ENCODE measurements at places on chromosomes 16 and 17.

DNA sequence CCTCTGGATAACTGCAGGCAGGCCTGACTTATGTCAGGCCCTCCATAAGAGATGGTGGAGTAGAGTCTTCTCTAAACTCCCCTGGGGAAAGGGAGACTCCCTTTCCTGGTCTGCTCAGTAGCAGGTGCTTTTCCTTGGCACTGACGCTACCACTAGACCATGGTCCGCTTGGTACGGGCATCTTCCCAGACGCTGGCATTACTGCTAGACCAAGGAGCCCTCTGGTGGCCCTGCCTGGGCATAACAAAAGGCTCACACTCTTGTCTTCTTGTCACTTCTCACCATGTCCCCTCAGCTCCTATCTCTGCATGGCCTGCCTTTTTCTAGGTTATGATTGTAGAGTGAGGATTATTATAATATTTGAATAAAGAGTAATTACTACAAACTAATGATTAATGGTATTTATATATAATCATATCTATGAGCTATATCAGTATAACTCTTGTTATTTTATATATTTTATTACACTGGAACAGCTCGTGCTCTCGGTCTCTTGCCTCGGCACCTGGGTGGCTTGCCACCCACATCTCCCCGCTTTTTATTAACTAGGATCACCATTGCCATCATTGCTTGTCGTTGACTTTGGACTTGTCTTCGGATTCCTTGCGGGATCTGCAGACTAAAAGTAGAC, 59.8 kb upstream of the ARL4D start:
- peak; percentile 36 for DNase-seq

- no peak for DNase-seq
Measured at GRCh38 chr17:4270736-4271135, 7.0 kb upstream of the ANKFY1 start.

DNA sequence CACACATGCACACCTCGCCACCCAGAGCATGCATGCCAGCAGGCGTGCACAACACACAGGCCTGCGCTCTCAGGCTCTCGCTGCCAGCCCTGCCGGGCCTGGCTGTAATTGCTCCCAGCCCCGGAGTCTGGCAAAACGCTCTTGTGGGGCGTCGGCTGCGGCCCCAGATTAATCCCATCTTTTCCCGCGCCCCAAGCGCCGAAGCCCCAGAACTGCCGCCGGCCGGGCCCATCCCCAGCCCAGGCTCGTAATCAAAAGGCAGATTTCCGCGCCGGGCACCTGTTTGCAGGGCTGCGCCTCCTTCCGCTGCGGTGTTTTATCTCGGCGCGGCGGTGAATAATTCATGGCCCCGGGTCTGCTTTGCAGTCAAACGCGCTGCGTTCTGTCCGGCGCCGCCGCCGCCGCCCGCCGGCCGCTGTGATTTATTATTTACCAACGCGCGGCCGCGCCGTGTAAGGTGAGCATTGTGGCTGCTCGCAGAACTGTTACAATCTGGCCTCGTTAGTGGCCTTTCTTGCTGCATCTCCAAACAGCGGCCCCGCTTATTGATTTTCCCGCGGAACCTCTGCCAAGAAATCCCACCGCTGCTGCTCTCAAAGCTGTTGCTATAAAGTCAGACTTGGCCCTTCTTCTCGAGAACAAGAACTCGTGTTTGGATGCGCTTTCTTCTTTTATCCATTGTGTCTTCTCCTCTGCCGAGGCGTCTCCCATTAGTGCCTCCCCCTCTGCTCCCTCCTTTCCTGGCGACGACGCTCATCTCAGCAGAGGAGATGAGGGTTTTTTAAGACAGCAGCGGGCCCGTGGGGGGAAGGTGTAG, 126.1 kb downstream of the IRX5 start:
- DNase-seq = no peak

GRCh38 chr17:73747221-73748002, 103.2 kb upstream of the SDK2 start:
- DNase-seq = no peak

DNA sequence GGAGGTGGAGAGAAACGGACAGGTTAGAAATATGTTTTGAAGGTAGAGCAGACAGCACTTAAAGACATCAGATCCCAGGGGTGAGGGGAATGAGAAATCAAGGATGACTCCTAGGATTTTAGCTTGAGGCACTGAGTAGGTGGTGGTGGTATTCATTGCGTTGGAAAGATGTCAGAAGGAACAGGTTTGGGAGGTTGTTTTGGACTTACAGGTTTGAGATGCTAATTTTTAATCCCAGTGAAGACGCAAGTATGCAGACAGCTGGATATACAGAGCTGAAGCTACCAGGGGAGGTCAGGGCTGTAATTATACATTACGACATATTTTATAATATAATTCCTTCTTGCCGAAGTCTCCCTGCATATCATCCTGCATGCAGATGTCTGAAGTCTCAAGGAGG, 433.3 kb downstream of the XYLT1 start:
- no peak for DNase-seq

DNA sequence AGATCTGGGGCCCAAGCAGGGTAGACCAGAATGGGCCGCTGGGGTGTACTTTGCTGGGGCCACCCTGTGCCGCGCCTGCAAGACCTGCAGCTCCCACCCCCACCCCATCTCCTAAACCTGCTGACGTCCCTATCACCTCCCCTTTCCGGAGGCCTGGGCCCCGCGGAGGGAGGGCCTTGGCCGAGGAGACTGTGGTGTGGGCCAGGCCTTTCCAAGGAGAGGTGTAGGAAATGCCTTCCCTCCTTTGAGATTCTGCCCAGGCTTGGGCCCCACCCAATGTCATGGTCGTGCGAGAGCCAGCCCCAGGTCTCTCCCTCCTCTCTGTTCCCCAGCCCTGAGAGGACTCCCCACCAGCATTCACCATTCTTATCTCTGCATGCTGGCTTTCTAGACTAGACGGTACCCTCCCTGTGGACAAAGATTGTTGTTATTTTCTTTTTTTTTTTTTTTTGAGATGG, 3.9 kb upstream of the WFIKKN2 start:
- DNase-seq = no peak

DNA sequence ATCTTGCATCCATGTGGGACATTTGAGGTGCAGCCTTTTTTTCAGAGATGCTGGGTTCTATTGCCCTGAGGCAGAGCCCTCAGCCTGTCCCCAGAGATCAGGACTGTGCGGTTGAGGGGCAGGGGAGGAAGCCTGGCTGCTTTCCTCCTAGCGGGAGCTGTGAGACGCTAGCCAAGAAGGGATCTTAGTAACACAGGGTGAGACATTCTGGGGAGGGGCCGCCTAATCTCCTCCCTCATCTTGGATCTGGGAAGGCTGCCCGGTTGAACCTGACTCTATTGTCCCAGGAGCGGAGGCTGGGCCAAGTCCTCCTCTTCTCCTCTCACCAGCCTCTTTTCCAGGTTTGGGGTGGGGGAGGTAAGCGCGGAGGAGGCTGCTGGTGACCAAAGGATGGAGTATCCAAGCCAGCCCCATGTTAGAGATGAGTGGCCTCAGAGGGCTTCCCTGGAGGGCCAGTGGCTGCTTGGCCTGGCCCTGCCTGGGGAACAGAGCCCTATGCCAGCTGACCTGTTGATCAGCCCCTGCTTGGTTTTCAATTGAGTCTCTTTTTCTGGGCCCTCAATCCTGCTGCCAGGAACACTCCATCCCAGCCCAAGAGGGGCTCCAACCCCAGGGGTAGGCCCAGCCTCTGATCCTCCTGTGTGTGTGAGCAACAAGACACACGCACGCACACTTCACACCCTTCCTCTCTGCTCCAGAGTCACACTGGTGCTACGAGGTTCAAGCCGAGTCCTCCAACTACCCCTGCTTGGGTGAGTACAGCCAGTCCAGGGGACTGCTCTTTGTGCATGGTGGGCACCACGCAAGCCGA, 5.0 kb downstream of the CA4 start:
- DNase-seq = no peak

- no peak for DNase-seq
Measured at GRCh38 chr17:76414334-76415295, 30.2 kb downstream of the SPHK1 start.

DNA sequence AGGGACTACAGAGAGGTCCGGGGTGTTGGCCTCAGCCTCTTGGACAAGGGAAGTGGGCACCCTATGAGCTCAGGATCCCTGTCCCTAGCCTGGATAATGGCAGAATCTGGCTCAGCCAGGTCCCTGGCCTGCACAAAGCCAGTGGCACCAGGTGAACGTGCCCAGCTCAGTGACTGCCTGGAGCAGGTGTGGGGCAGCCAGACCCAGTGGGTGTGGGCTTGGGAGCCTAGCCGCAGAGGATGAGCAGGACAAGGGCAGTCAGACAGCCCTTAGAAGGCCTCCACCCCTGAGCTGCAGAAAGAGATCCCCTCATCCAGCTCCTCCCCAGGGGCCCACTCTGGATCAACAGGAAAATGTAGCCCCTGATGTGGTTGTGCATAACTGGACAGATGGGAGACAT, 585.3 kb downstream of the KCNJ18 start:
- no peak for DNase-seq

DNA sequence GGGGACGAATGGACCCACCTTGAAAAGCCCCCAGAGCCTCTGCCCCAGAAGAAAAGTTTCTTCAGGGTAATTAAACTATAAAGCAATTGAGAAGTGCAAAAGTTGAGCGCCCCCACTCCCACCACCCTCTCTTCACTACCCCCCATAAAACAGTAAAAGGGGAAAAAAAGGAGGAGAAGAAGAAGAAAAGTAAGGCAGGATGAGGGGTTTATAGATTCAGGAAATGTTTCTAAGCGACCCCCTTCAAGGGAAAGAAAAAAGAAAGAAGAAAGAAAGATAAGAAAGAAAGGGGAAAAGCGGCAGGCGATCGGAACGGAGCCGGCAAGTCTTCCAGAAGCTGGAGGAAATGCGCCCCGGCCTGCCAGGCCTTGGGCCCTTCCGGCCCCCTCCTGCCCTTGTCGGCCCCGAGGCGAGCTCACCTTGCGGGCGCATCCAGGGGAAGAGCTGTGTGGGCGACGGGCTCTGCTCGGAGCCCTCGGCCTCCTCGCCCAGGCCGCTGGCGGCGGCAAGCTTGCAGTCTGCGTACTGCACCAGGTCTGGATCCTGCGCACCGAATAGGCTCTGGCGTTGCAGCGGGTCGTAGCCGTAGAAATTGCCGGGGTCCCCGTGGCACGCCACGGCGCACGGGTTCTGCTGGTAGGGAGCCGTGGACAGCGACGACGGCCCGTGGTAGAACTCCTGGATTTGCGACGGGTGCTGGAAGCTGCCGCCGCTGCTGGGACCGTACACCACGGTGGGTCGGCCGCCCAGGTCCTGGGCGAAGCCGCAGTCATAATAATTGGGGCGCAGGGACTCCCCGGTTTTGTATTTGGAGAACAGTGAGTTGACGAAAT, 1.0 kb downstream of the HOXB8 start:
- no peak for DNase-seq

DNA sequence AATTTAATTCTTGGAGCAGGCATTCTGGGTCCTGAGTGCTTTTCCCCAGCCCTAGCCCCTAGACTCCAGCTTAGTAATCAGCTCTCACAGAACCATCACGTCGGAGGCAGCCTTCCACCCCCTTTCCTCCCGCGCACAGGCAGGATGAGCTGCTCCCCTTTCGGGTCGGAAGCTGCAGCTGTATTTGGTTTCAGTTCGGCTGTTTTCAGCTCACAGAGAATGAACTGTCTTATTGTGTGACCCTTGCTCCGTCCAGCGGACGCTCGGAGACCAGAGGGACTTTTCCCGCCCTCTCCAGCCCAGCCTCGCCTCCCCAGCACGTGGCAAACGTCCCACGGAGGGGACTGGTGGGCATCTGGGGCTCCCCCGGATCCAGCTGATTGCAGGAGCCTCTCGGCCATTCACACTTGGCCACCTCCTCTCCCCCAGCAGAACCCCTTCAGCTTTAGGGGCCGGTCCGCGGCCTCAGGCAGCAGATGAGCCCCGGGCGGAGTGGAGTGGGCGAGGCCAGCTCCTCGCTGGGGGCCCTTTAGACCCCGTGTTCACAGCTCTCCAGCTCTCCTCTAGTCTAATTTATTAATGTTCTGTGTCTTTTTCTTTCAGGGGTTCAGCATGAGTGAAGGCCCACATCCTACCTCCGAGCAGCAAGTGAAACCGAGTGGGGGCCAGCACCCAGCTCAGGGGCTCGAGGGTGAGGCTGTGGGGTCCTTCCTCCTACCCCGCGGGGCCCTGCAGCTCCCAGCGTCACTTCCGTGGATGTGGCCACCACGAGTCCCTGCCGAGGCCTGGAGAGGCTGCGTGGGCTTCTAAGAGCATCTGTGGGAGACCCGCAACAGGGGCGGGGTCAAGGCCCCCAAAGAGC, 863 bp upstream of the UTS2R start:
- DNase-seq = no peak

GRCh38 chr17:35390156-35390555, 16.7 kb upstream of the SLFN11 start:
- DNase-seq = no peak

DNA sequence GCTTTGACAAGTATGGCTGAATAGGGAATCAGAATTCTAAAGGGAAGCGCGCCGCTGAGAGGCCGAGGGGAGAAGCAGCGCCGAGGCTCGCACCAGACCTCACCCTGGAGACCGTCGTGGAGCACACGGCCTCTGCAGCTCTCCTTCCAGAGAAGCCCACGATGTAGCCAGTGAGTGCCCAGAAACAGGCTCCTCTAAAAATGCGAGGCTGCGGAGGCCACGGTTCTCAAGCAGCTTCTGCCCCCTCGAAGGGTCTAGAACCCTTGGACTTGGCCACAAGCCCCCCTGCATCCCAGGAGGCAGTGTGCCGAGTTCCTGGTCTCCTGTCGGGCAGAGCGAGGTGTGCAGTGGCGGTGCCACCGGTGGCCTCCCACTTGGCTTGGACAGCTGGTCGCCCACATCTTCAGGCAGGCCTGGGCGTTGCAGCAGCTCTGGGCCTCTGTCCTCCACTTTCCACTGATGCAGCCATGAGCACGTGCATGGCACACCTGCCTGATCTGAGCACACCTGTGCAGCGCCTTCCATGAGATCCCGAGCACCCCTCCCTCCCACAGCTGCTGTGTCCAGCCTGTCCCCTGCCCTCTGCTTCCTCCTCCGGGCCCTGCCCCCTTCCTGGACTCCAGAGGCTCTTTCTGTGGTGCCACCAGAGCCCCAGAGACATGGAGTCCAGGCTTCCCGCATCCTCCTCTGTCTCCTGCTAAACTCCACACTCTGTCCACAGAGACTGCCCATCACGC, 18.9 kb upstream of the WDR45B start:
- DNase-seq = no peak

- DNase-seq = no peak
Measured at GRCh38 chr16:50945171-50945570, 203.3 kb downstream of the CYLD start.

DNA sequence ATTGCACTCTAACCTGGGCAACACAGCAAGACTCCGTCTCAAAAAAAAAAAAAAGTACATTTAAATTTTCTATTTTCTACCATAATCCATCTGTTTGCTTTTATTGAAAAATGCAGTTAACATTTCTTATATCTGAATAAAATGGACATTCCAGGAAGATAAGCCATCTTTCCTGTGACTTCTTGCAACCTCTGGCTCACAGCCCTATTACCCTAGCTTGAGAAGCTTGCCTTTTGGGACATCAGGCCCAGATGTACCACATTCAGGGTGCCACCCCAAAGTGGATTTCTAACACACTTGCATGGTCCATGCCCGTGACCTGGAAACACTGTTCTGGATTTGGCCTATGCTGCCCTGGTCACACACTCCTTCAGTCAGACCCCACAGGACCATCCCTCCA, 30.1 kb upstream of the DDX52 start:
- no peak for DNase-seq
